ENCODE measurements at places on chromosomes 2 and 18.

GRCh38 chr18:9828506-9829396 is 57.0 kb upstream of the TXNDC2 start:
- DNase-seq = no peak

GRCh38 chr18:67402543-67402942 is 114.0 kb downstream of the DSEL start:
- DNase-seq = no peak

GRCh38 chr2:16316456-16317210 is 349.0 kb downstream of the CYRIA start:
- DNase-seq = no peak

DNA sequence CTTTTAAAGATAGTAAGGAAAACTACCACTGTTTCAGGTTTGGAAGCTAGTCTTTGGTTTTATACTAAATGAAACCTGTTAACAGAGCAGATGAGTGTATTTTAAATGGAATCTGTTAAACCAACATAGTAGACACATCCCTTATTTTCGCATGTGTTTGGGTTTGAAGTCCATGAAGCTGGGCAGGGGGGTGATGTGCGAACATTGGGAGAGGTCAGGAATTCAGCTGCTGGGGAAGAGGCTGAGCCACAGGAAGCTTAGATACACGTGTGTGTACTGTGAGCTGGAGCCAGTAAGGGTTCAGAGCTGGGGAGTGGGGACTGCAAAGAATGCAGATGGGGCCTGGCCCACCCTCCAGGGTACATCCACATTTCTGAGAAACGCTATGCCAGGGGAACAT is 176.9 kb downstream of the VAPA start:
- DNase-seq = no peak

DNA sequence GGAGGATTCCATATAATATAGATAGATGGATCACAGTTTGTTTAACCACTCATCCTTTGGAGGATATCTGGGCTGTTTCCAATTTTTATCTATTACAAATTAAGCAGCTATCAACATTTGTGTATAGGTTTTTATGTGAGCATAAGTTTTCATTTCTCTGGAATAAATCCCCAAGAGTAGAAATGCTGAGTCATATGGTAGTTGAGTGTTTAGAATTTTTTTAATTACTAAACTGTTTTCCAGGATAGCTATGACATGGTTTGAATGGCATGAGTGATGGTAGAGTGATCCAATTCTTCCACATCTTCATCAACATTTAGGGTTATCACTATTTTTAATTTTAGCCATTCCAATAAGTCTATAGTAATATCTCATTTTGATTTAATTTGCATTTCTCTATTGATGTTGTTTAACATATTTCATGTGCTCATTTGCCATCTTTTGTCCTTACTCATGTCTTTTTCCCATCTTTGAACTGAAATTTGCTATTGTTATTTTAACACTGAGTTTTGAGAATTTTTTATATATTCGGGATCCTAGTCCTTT is 31.4 kb downstream of the ABCB11 start:
- DNase-seq = no peak

- DNase-seq = no peak
Measured at GRCh38 chr2:62938126-62938525, 112.5 kb upstream of the OTX1 start.

GRCh38 chr2:224901121-224901676 is 141.1 kb downstream of the DOCK10 start:
- DNase-seq = no peak

GRCh38 chr2:188527141-188527540 is 235.5 kb downstream of the GULP1 start:
- no peak for DNase-seq

DNA sequence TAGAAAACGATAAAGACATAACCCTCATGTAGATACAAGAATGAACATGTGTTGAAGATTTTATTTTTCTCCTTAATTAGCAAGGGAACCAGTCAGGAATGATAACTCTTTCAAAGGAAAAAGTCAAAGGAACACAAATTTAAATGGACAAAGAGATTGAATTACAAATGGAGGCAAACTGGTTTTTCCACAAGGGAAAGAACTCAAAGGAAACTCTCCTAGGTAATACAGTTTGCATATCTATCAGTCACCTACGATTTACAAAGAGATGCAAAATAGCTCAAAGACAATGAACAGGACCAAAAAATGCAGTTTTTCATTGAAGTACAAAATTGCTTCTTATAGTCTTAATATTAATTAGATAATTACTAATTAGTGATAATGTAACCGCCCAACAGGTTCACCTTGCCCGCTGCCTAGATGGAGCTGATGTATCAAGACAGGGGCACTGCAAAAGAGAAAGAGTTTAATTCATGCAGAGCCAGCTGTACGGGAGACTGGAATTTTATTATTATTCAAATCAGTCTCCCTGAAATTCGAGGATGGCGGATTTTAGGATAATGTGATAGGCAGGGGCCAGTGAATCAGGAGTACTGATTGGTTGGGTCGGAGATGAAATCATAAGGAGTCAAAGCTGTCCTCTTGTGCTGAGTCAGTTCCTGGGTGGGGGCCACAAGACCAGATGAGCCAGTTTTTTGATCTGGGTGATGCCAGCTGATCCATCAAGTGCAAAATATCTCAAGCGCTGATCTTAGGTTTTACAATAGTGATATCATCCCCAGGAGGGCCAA is 151.0 kb downstream of the TMEM17 start:
- DNase-seq = no peak

- DNase-seq = no peak
Measured at GRCh38 chr2:78561876-78562275, 463.6 kb upstream of the REG3G start.

- DNase-seq = no peak
Measured at GRCh38 chr2:25292408-25292807, 49.3 kb downstream of the DNMT3A start.

DNA sequence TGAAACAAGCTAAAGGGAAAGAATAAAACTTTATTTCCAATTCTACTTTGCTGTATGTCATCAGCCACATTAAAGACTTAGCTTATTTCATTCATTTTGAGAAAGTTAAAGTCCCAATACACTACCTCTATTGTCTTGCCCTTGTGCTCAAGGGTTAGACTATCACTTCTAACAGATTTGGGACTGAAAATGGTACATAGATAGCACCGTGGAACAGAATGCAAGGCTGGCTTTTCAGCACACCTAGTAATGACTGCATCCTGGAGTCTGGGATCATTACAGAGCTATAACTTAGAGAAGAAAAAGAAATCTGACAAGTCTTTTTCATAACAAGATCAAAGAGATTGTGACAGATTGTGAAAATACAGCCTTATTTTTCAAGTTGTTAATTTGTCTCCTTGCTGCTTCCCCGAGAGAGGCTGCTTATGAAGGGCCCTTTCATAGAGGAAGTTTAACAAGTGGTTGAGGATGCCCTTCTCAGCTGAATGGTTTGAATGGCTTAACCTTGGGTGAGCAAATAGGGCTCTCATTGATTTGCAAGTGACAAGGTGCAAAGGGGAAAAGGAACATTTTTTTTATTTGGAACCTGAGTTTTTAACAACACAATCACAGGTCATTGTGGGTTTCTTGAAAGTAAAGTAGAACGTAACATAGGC is 371.8 kb downstream of the EPHA4 start:
- no peak for DNase-seq

DNA sequence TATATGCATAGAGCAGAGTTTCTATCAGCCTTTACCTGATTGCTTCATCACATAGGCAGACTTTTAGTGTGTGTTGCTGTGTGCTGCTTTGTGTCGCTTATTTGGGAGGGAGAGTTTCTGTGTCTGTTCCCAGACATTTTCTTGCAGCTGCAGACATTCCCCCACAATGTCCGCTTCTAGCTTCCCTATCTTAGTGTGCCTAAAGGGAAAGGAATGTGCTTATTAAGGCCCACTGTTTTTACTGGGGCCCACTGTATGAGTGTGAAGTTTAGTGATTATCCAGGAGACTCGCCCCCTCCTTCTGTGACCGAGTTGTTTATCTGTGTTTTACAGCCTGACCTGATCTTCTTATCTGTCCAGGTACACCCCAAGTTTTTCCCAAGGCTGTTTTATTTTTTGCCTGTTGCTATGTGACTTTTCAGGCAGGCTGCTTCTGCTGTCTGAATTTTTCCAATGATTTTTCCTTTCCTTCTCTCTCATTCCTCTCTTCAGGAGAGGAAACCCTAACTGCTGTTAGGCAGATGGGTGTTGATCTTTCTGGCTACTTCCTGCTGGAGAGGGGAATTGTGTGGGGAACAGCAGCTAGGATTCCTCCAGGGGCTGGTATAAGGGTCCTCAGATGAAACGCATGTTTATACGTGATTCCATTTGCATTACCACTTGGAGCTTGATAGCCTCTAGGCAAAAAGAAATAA is 47.6 kb downstream of the STK17B start:
- DNase-seq = no peak

Measured in SK-N-MC (cell line).